ENCODE measurements at places on chromosomes 1 and 21. TPM values are rescaled to one million over a fixed set of nuclear protein-coding genes. Genes with fewer than 3 reads are reported as not detected.

SIM2 gene
- 1.6 TPM for total RNA-seq

FAM72A gene
- 11.1 TPM for total RNA-seq

DNA sequence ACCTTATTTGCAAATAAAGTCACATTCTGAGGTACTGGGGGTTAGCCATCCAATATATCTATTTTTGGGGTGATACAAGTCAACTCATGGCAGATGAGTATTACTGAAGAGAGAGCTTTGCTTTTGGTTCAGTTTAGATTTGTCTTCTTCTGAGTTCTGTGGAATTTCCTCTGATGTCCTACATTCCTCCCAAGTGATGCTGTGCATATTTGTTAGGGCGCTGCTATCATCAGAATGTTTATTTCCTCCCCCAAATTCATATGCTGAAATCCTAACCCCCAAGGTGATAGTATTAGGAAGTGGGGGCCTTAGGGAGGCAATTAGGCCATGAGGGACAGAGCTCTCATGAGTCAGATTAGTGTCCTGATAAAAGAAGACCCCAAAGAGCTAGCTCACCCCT, 96.2 kb upstream of the WLS start:
- no peak for ATAC-seq

GRCh38 chr21:39837861-39838359, 29.3 kb upstream of the PCP4 start:
- no peak for ATAC-seq

DNA sequence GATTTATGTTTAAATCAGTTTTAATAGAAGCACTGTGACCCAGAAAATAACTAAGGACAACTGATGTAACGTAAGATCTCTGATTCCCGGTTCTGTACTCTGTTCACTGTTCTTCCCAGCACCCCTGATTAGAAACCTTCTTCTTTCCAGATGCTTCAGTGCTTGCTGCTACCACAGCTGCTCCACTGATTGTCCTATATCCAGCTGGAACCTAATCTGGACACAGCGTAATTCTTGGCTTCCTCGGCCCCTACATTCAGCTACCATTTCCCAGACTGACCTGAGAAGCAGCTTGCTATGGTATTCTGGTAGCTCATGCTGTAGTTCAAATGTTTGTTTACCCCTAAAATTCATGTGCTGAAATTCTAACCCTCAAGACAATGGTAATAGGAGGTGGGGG, 302.7 kb downstream of the GRIK1 start:
- ATAC-seq = no peak

DNA sequence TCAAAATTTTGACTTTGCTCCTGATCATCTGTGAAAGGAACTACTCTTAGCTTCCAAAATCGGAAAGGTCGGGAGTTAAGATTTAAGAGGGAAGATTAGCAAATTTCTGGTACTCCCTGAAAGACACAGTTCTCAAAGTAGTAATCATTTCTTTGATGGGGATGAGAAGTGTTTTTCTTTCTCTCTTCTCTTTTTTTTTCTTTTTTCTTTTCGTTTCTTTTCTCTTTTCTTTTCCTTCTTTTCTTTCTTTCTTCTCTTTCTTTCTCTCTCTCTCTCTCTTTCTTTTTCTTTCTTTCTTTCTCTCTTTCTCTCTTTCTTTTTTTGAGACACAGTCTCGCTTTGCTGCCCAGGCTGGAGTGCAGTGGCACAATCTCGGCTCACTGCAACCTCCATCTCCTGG, 5.1 kb upstream of the RAB29 start:
- no peak for ATAC-seq

DCST1 gene
- 0.16 TPM for total RNA-seq

GRCh38 chr1:153610811-153611301, 2.1 kb downstream of the S100A16 start:
- no peak for ATAC-seq

- peak; percentile 71 for ATAC-seq
Measured at GRCh38 chr1:218496561-218496960, 151.4 kb downstream of the TGFB2 start.

GRCh38 chr1:218666263-218666662, 321.1 kb downstream of the TGFB2 start:
- ATAC-seq = no peak

MYOG gene
- total RNA-seq = not detected

- no peak for ATAC-seq
Measured at GRCh38 chr1:201636097-201636496, 97.2 kb downstream of the NAV1 start.
